ENCODE measurements at places on chromosomes 16 and 17.

DNA sequence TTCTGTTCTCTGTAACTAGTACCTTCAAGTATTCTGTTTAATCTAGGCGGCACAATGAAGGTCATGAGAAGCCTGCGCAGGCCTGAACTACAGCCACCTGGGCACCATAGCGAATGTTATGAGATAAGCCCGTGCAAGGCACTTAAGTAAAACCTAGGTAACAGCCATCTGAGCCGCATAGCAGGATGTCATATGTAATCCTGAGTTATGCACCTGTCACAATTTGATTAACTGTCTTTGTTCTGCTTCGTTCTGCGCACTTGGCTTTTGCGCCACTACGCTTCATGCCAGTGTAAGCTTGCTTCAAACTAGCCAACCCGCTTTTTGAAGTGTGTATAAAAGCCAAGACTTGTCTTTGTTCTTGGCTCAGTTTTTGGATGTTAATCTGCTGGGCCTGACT lies 449.8 kb downstream of the KCNJ18 start:
- DNase-seq = no peak

DNA sequence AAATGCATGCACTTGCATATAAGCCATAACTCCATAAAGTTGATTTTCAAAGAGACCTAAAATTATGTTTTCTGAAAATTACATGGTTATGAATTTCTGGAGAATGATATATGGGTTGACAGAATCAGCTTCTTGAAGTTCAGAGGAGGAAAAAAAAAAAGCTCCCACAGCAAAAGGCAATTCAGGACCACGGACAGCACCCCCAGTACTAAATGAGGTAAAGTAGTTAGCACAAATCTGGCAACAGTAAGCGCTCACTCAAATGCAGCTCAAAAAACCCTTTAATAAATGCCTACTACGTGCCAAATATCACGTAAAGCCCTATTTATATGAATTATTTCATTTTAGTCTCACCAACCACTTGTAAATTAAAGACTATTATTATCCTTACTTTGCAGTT lies 135.2 kb downstream of the SHISA9 start:
- DNase-seq = no peak

DNA sequence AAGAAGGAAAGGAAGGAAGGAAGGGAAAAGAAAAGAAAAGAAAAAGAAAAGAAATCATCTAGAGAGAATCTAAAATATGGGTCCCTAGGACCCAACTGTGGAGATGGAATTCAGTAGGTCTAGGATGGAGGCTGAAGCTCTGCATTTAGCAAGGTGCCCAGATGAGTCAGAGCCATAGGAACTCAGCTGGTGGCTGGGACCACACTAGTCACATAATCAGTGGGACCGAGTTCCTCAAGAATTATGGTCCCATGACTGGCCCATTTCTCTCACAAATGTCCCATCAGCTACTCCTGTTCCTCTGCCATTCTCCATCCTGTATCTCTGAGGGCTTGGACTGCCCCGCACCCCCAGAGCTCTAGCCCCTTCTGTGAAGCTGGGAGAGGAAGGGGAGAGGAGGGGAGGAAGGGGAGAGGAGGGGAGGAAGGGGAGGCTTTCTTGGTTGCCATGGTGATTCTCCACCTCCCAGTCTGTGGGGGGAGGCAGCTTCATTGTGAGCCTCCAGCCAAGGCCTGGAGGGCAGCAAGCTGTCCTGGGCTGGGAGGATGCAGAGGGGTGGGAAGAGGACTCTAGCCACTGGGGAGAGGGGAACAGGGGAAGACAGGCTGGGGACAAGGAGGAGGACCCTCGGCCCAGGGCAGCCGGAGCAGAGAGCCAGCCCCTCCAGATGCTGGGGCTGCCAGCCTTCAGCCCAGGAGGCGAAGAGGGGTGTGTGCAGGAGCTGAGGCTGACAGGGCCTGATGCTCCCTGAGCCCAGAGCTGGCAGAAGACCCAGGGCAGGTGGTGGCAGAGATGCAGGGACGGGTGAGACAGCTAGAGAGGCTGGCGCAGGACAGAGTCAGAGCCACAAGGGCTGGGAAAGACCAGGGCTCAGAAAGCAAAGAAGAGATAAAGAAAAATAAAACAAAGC lies 37.8 kb upstream of the LHX1 start:
- DNase-seq = no peak

DNA sequence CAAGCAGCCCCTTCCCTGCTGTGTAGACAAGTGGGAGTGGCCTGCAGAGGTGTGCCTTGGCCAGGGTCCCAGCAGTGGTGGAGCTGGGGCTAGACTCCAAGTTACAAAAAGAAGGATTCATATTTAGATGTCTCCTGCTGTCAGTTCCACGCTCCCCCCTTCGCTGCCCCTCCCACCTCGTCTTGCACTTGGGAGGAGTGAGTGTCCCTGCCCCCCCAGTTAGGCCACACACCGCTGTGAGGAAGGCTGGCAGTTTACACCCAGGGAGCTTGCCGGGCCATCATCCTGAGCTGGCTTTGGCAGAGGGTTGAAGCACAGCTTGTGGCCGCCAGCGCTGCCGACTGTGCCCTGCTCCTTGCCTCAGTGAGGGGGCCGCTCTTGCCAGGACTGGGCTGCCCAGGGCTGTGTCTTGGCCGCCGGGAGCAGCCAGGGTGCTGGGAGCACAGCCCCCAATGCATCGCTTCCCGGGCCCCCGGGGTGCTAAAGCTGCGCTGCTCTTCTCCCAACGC lies 44.3 kb downstream of the ELAC2 start:
- DNase-seq = no peak

GRCh38 chr16:566475-567372 lies at the start of gene NHLRC4:
TSS of gene NHLRC4 (plus strand) at chr16:567005. CDS start at chr16:568048, 1,043 bp downstream.
- no peak for DNase-seq

DNA sequence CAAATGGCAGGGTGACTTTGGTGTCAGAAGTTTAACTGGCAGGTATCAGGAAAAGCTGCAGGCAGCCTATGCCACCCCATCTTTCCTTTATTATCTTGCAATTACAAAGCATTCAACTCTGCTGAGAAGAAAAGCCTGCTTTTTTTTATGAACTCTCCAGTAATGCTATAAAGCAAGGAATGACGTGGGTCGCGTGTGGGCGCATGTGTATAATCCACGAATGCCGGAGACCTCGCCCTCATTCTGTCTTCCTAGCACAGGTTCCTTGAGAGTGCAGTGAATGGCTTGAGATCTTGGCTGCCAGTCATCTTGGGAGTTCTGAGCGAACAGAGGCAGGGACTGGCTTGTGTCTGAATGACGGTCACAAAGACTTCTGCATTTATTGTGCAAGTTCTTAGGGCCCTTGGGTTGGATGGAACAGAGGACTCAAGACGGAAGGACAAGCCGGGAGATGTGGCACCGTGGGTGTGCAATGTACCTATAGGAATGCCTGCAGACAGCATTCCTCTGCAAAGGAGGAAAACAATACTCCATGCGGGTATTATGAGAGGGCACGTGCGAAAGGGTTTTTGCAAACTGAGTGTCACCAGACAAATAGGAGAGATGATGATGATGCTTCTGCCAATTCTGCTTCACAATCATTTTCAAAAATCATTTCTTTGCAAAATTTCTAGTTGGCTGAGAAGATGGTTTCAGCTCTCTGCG lies 96.1 kb upstream of the ELAC2 start:
- no peak for DNase-seq

DNA sequence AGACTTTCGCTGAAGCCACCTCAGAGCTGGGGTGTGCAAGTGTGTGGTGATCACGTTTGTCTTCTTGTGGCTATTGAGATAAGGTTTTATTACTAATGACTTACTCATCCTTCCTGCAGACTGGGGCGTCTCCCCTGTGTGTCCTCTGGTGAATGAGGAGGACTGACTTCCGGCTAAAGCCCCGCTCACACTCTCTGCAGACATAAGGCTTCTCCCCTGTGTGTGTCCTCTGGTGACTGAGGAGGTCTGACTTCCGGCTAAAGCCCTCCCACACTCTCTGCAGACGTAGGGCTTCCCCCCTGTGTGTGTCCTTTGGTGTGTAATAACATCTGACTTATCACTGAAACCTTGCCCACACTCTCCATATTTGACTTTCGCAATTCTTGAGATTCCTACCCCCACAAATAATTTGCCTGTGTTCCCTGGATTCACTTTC lies 19.4 kb downstream of the PRDM7 start:
- no peak for DNase-seq

GRCh38 chr17:14304773-14305517 lies 4.1 kb downstream of the HS3ST3B1 start:
- peak; percentile 48 for DNase-seq

- no peak for DNase-seq
These were observed 32.9 kb upstream of the FBXO47 start for GRCh38 chr17:39000021-39000601.

- no peak for DNase-seq
These were observed 76.6 kb downstream of the NLK start for GRCh38 chr17:28119046-28119445.

- DNase-seq = peak; percentile 90
These were observed 12.3 kb downstream of the FOXL1 start for GRCh38 chr16:86590501-86591144.

- DNase-seq = no peak
These were observed 27.1 kb downstream of the TAC4 start for GRCh38 chr17:49820773-49821172.

- no peak for DNase-seq
These were observed at the start of gene TBX21 for GRCh38 chr17:47733047-47733673. TSS of gene TBX21 (plus strand) at chr17:47733236. CDS start at chr17:47733455, 219 bp downstream.

DNA sequence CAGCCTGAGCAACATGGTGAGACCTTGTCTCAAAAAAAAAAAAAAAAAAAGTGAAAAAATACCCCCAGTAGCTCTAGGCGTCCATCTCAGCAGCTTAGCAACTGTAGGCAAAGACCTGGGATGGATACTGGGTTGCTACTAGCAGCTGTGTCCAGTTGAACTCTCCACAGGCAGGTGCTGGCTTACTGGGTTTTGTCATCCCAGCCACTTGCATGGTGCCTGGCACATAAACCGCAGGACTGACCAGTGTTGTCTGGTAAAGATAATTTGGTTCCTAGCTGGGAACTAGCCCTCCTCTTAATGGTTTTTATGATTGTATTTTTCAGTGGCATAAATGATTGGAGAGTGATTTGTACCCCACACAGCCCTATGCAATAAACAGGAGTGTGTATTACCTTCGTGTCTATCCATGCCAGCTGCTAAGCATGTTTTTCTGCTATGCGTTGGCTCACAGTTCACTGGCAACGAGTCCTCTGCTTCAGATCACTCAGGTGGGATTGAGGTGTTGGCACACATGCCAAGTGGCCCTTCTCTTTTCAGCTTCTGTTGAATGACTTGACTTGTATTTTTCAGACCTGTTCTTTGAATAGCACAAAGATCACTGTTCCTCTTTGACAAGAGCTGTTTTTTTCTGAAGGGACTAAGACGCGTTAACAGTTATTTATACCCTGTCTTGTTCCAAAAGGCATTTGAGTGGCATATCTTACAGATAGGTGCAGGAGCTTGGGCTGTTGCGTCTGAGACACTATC lies 352.9 kb downstream of the SNX29 start:
- no peak for DNase-seq

DNA sequence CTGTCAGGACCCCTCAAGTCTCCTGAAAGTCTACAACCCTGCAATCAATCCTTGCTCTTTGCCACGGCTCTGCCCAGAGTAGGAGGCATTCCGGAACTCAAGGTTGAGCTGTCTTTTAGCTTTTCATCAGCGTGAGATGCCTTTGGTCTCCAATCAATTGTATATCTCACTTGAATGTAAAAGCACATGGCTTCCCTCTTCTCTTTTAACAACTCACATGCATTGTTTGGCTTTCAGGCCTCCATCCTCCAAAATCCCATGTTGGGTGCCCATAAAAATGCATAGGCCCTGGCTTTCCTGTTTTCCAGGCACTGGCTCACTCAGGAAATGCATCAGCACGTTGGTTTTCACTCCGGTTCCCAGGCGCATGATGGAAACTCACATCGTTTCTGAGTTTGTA lies 64.0 kb upstream of the FOXF1 start:
- DNase-seq = no peak

DNA sequence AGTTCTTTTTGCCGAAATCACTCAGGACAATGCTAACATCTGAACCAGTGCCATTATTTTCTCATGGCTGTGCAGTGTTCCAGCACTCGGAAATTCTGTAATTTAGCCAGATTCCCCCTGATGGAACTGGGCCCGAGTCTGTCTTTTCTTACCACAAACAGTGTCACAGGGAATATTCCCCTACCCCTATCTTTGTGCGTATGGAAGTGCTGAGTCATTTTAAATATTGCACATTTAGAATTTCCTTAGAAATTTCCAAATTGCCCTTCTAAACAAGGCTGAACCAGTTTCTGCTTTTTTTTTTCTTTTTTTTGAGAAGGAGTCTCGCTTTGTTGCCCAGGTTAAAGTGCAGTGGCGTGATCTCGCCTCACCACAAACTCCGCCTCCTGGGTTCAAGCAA lies 88.0 kb upstream of the CREBBP start:
- DNase-seq = no peak

DNA sequence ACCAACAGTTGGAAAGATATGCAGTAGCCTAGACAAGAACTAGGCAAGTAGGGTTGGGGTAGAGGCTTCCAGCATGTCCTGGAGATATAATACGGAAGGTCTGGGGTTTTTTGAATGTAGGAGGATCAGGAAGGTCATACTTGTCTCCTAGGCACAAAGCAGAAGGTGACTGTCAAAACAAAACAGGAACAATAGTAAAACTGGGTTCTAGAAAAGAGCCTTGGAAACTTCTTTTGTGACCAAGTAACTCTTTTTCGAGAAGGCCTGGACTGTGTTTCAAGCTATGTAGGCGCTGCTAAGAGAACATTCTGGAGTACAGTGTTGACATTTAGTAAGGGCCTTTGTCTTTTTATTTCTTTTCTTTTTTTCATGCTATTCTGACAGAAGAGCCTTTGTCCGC lies 26.9 kb upstream of the TENT4B start:
- no peak for DNase-seq

GRCh38 chr17:63066158-63066813 lies 100.3 kb downstream of the TANC2 start:
- DNase-seq = no peak

- no peak for DNase-seq
These were observed 7.8 kb upstream of the RNF213 start for GRCh38 chr17:80252871-80253270.

GRCh38 chr17:2897605-2898004 lies 101.4 kb downstream of the RAP1GAP2 start:
- DNase-seq = no peak
